Aorta (tissue), 5 donors: ENCODE measurements at places on chromosomes 16 and 17. TPM values are rescaled to one million over a fixed set of nuclear protein-coding genes. Genes with fewer than 3 reads are reported as not detected.

DNA sequence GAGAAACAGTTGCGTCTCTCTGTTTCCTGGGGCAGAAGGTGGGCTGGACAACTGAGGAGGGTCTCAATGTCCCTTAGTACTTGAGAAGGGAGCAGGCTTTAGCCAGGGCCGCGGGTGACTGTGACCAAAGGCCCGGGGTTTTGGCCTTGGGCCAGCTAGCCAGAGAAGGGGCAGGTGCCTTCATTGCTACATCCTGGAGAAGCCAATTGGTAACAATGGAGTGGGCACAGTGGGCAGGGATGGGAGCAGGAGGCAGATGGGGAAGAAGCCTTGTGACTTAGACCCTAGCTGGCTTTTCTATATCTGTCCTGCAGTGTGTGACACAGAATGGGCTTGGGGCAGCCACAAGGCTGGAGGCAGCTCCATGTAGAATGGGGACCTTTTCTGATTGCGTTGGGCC, 46.0 kb downstream of the CLEC16A start:
- no peaks in the 10 kb centered on the region for H3K27me3 ChIP-seq
- H3K27ac ChIP-seq = no peak overlapping the region
- no peaks in the 10 kb centered on the region for H3K36me3 ChIP-seq
- H3K4me1 ChIP-seq = no peaks in the 10 kb centered on the region

- no peak overlapping the region for H3K4me3 ChIP-seq
- H3K27me3 ChIP-seq = no peaks in the 10 kb centered on the region
- no peak for DNase-seq
- H3K4me1 ChIP-seq = no peaks in the 10 kb centered on the region
- H3K27ac ChIP-seq = no peak overlapping the region
Observed at GRCh38 chr17:79224476-79224875, 149.9 kb downstream of the ENGASE start.

GRCh38 chr17:6508519-6509030, 47.8 kb downstream of the PITPNM3 start:
- H3K27ac ChIP-seq = no peak overlapping the region
- H3K4me3 ChIP-seq = no peak overlapping the region
- H3K27me3 ChIP-seq = no peaks in the 10 kb centered on the region
- H3K4me1 ChIP-seq = no peaks in the 10 kb centered on the region
- no peaks in the 10 kb centered on the region for H3K36me3 ChIP-seq
- peak; percentile 61 for DNase-seq

- no peak for DNase-seq
- H3K27me3 ChIP-seq = no peaks in the 10 kb centered on the region
- H3K4me1 ChIP-seq = no peaks in the 10 kb centered on the region
- no peaks in the 10 kb centered on the region for H3K36me3 ChIP-seq
- no peak overlapping the region for H3K4me3 ChIP-seq
Observed at GRCh38 chr16:86511317-86512161, 1.2 kb downstream of the FOXF1 start.

- H3K36me3 ChIP-seq = no peaks in the 10 kb centered on the region
- no peak overlapping the region for H3K4me3 ChIP-seq
- no peak for DNase-seq
- H3K27ac ChIP-seq = no peak overlapping the region
- H3K27me3 ChIP-seq = no peaks in the 10 kb centered on the region
Observed at GRCh38 chr16:12920739-12921138, 19.3 kb downstream of the SHISA9 start.

DNA sequence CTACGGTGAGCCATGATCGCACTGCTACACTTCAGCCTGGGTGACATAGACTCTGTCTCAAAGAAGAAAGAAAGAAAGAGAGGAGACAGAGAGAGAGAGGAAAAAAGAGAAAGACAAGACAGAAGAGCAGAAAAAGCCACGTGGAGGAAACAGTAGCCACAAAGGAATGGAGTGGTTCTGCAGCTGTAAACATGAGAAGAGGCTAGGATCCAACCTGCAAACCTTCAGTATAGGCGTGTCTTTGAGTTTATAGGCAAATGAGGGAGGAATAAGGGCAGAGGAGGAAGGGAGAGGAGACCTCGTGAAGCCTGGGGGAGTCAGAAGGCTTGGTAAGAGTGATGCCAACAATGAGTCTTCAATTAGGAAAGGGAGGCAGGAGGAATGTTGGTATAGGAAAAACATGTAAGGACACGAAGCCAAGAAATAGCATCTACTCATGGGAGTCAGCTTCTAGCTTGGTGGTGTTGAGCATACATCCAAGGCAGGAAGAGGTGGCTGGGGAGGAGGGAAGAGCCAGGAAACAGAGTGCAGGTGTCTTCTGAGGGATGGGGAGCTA, 3.9 kb downstream of the MED9 start:
- DNase-seq = no peak
- no peaks in the 10 kb centered on the region for H3K4me1 ChIP-seq
- no peak overlapping the region for H3K4me3 ChIP-seq
- H3K36me3 ChIP-seq = no peaks in the 10 kb centered on the region
- no peak overlapping the region for H3K27ac ChIP-seq
- no peaks in the 10 kb centered on the region for H3K27me3 ChIP-seq

- no peaks in the 10 kb centered on the region for H3K27me3 ChIP-seq
- no peak overlapping the region for H3K27ac ChIP-seq
- H3K4me1 ChIP-seq = no peaks in the 10 kb centered on the region
- DNase-seq = no peak
Observed at GRCh38 chr16:85842848-85843247, 43.4 kb downstream of the COX4I1 start.

GRCh38 chr17:66089764-66090163, 102.2 kb downstream of the CEP112 start:
- no peak for DNase-seq
- H3K4me3 ChIP-seq = no peak overlapping the region
- no peaks in the 10 kb centered on the region for H3K36me3 ChIP-seq
- H3K4me1 ChIP-seq = no peaks in the 10 kb centered on the region
- H3K27me3 ChIP-seq = no peaks in the 10 kb centered on the region

GRCh38 chr17:80868022-80868609, 123.5 kb upstream of the CHMP6 start:
- no peak for DNase-seq
- H3K36me3 ChIP-seq = no peaks in the 10 kb centered on the region
- H3K4me3 ChIP-seq = no peak overlapping the region
- H3K27ac ChIP-seq = no peak overlapping the region

The KCTD19 gene
- 0.12 TPM for total RNA-seq

GRCh38 chr17:44493339-44493738, 9.9 kb downstream of the GPATCH8 start:
- no peaks in the 10 kb centered on the region for H3K27me3 ChIP-seq
- H3K27ac ChIP-seq = no peak overlapping the region
- H3K36me3 ChIP-seq = no peaks in the 10 kb centered on the region
- DNase-seq = no peak
